Stimulated activated CD8-positive, alpha-beta memory T cell treated with anti-CD3 and anti-CD28 coated beads, Interleukin-4, amount 100 ng/mL, for 1 hour (primary cell): ENCODE measurements at places on chromosomes 2 and 18.

DNA sequence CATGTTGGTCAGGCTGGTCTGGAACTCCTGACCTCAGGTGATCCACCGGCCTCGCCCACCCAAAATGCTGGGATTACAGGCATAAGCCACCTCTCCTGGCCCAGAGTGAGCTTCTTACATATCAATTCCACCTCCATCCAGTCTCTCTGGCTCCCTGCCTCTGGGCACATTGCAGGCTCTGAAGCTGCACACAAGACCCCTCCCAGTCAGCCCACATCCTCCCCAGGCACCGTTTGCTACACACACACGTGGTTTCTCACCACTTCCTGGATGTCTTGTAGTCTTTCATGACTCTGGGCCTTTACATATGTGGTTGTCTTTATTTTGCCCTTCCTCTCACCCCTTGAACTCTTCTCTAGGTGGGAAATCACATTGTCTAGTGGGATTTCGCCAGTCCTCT is 64.0 kb upstream of the CABLES1 start:
- DNase-seq = peak; percentile 60

GRCh38 chr18:32092422-32093101 is 888 bp downstream of the RNF138 start:
- peak; percentile 100 for DNase-seq

- no peak for DNase-seq
Measured at GRCh38 chr2:153235516-153235915, 243.0 kb downstream of the RPRM start.

GRCh38 chr2:239797316-239797715 is 227.8 kb downstream of the NDUFA10 start:
- DNase-seq = no peak

GRCh38 chr2:96531366-96531765 is 5.2 kb upstream of the ARID5A start:
- DNase-seq = no peak
